K562 (cell line): ENCODE measurements at places on chromosomes 3 and 15. TPM values are rescaled to one million over a fixed set of nuclear protein-coding genes. Genes with fewer than 3 reads are reported as not detected.

- H3K27ac ChIP-seq: peak overlapping the region; percentile 70
- peaks cover 5% of the 10 kb centered on the region; the same call in 1 of the 2 replicates for H3K4me1 ChIP-seq
- H3K36me3 ChIP-seq: no peaks in the 10 kb centered on the region
- no peak for DNase-seq
- H3K4me3 ChIP-seq: peak overlapping the region; percentile 53
- no peaks in the 10 kb centered on the region for H3K27me3 ChIP-seq
Observed at GRCh38 chr3:69998759-69999139, 784 bp upstream of the SAMMSON start.

DNA sequence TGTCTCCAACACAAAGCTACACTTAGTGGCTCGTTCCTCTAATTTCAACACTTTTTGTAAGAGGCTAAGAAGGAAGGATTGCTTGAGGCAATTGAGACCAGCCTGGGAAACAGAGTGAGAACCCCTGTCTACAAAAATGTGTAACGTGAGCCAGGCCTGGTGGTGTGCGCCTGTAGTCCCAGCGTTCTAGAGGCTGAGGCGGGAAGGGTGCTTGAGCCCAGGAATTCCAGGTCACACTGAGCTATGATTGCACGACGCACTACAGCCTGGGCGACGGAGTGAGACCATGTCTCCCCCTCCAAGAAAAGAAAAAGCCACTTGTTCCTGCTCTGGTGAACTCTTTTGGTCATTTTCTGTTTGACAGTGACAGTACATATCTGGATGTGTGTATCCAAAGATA is 127.9 kb downstream of the GABRB3 start:
- H3K27me3 ChIP-seq: no peaks in the 10 kb centered on the region; the same call in 1 of the 2 replicates
- no peak overlapping the region for H3K27ac ChIP-seq
- no peak for DNase-seq
- H3K36me3 ChIP-seq: no peaks in the 10 kb centered on the region

- H3K27me3 ChIP-seq: no peaks in the 10 kb centered on the region
- no peaks in the 10 kb centered on the region for H3K4me1 ChIP-seq
Observed at GRCh38 chr15:77454265-77454664, 33.6 kb downstream of the HMG20A start.

C2CD4B gene
- total RNA-seq: not detected in 2 replicates

DNA sequence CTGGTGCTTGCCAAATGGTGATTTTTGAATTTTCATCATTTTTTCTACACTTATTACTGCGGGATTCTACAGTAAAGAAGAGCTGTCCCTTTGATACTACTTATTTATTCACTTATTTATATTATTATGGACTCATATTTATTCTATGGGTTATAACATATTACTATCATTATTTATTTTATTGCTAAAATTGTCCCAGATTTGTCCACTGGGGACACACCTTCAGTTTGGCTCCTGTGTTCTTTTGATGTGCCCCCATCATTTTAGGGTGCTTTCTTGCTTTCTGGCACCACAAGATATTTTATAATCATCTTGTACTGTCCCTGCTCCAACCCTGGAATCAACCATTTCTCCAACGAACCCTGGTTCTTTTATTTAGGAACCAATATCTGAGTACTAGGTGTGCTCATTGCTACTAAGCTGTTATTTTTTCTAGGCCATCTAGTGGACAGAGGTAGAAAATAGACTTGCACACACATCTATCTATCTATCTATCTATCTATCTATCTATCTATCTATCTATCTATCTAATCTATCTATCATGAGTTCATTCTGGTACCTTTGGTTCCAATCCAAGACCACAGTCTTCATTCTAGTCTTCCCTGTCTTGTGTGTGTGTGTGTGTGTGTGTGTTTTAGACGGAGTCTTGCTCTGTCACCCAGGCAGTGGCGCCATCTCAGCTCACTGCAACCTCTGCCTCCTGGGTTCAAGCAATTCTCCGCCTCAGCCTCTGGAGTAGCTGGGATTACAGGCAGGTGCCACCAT is 16.0 kb downstream of the SLC22A14 start:
- H3K27me3 ChIP-seq: peaks cover 2% of the 10 kb centered on the region; the same call in 2 of the 3 replicates
- H3K4me1 ChIP-seq: peaks cover 4% of the 10 kb centered on the region; the same call in 1 of the 2 replicates
- DNase-seq: no peak
- no peak overlapping the region for H3K27ac ChIP-seq
- H3K36me3 ChIP-seq: no peaks in the 10 kb centered on the region

MYZAP gene
- not detected in 2 replicates for total RNA-seq
